ENCODE measurements at places on chromosomes 1 and 21.

DNA sequence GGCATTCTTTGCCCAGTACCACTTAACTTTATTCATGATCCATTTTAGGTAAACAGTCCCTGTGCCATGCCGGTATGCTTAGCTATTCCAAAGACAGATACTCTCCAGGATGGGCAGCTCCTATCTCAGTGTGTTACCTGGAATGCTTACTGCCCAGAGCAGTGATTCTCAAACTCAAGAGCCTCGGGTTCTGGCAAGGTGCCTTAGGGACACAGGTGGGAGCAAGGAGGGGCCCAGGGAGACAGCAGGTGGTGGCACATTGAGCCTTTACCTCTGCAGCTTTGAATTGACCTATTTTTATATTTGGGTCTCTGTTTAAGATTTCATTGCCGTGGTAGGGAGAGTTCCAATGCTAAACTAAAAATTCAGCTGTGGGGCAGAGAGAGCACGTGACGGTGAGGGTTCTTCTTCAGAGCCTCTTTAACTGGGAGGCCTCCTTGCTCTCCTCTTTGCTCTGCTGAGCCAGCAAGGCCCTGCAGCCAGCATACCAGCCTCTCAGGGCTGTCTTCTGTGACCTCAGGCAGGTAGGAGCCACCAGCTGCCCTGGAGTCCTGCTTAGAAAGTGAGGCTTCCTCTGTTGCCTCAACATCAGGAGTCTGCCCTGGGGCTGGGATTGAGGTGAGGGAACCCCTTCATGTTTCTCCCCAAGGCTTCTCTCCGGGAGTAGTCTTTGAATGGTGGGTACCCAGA lies 20.2 kb downstream of the PHGDH start:
- DNase-seq: no peak

DNA sequence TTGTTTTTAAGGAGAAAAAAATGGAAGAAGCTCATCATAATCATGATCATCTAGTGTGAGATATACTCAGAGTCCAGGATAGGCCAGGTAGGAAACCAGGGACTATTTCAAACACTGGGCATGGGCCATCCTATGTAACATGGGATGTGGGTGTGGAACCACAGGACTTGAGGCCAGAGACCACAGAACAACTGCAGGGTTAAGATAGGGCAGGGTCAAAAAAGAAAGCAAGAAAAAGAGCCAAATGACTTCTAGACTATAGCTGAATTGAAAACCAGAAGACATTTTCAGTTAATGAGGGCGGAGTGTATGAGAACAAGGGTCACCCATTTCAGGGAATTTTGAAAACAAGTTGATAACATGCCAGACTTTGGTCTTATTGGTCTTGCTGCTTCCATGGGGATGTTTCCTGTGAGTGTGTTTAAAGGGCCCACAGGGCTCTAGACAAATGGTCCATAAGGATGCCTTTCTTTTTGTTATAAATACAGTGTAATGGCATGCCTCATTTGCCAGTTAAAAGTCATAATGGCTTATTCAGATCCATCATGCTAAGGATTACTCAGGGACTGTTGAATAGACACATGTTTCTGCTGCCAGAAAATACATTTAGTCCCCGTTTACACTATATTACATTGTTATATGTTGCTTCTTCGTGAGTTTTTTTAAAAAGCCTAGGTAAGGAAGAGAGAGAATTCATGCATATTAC lies 182.0 kb upstream of the C21orf91 start:
- DNase-seq: no peak

- DNase-seq: no peak
Measured at GRCh38 chr1:53574621-53575020, 115.4 kb downstream of the DMRTB1 start.

GRCh38 chr1:20123722-20124455 lies 4.6 kb upstream of the PLA2G2D start:
- no peak for DNase-seq

DNA sequence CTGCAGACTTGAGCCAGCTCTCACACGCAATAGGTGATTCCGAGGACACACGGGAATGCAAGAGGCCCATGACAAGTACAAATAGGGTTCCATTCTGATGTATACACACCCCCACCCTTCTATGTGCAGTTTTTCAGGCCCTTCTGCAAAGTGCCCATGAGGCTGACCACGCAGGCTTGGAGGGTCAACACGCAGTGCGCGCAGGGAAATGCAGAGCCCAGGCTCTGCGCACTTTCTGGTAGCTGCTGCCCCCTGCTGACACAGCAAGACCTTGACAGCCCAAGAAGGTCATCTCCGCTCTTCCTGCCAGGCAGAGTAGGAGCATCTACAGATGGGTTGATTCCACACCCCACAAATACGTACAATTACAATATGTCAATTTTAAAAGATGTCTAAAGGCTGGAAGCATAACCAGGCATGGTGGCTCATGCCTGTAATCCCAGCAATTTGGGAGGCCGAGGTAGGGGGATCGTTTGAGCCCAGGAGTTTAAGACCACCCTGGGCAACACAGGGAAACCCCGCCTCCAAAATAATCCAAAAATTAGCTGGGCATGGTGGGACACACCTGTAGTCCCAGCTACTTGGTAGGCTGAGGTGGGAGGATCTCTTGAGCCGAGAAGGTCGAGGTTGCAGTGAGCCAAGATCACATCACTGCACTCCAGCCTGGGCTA lies 18.5 kb downstream of the SH3BP5L start:
- DNase-seq: peak; percentile 61

DNA sequence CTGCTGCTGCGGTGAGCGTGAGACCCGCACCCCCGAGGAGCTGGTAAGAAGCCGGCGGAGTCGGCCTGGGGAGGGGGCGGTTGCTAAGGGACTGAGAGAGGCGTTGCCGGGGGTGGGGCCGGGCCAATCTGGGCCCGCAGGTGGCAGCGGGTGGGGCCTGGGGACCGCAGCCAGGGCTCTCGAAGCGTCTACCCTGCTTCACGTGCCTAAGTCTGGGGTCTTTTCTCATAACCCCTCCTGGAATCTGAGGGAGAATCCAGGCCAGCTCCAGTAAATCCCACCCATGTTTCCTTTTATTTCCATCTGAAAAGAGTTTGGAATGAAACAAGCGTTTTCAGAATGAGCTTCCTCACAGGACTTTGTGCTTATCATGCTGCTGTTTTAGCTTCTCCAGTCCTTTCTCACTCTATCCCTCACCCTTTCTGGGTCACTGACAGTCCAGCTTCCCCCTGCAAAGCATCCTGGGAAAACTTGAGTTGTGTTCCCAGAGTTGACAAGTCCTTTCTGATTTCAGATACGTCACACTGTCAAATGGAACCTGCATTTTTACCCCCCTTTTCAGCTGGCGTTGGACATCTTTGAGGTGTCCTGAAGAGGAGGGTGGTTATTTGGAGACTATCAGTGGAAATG lies 431 bp downstream of the CLCN6 start:
- DNase-seq: peak; percentile 66

DNA sequence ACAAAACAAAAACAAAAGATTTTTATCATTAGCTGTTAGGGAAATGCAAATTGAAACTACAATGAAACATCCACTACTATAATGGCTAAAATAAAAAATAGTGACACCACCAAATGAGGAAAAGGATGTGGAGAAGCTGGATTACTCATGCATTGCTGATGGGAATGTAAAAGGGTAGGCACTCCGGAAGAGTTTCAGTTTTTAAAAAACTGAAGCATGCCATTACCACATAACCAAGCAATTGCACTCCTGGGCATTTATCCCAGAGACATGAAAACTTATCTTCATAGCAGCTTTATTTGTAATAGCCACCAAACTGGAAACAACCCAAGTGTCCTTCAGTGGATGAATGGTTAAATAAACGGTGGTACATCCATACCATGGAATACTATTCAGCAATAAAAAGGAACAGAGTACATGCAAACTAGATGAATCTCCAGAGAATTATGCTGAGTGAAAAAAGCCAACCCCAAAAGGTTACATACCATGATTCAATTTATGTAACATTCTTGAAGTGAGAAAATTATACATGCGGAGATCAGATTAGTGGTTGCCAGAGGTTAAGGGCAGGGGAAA lies 14.5 kb upstream of the CFAP298 start:
- no peak for DNase-seq

GRCh38 chr1:216054600-216054999 lies 368.6 kb downstream of the USH2A start:
- DNase-seq: no peak

GRCh38 chr1:41158966-41159365 lies 83.1 kb downstream of the SCMH1 start:
- no peak for DNase-seq
